ENCODE measurements at places on chromosomes 3 and 15. TPM values are rescaled to one million over a fixed set of nuclear protein-coding genes. Genes with fewer than 3 reads are reported as not detected.
A peak's percentile ranks its signal among the peaks of the same experiment; 100 is the strongest.

ALAS1 gene
- total RNA-seq, result 52.2 TPM

DNA sequence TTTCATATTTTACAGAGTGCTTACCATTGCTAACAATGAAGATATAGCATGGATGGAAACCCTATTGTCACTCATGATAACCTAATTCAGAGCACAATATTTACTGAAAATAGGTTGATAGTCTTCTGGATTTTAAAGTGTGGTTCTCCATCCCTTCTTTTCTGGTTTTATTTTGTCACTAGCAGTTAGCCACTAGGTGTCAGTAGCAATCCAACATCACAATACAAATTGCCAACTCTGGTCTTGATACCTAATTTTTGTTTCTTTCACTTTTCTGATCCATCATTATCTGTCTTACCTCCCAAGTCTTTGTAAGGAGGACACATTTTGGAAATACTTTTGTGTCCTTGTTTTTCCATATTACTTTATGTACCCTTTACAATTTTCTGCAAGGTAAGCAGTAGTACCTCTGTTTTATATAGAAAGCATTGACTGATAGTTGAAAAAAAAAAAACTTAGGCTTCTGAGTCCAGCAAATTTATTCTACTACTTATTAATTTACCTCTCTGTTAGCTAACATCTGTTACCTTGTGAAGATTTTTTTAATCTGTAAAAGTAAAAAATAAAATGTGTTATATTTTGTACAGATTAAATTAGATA, 28.3 kb upstream of the CRYBG3 start:
- no peak overlapping the region for H3K27ac ChIP-seq
- peak; percentile 65 for DNase-seq
- H3K4me1 ChIP-seq, result no peaks in the 10 kb centered on the region
- H3K4me3 ChIP-seq, result no peak overlapping the region

RASGRF1 gene
- 0.73 TPM for total RNA-seq

GRCh38 chr3:55567615-55568014, 80.5 kb upstream of the WNT5A start:
- no peak overlapping the region for H3K27ac ChIP-seq
- H3K4me3 ChIP-seq, result no peak overlapping the region
- no peaks in the 10 kb centered on the region for H3K27me3 ChIP-seq

DNA sequence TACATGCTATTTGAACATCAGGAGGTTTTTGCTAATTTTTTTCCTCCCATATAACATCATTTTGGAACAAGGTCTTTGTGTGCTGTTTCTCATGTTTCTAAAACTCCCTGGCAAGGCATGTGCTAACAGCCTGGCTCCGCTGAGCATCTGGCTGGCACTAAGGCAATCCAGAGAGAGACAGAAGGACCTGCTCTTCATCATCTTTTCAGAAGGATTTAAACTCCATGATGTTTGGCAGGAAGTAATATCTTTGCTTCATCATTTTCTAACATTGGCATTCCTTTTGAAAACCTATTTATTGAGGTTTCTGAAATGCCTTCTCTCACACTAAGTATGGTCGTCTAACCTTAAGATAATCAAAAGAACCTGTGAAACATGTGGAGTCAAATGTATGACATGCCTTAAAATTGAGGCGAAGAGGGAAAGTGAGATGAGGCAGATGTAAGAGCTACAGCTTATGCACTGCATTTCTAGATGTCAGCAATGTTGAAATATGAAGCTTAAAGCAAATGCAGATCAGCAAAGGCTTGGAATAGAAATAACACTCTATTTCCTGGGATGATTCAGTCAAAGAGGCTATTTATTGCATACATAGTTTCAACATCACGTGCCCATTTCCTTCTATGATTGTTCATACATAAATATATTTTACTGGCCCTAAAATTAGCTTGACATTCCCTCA, 592.0 kb downstream of the ZNF385D start:
- H3K4me3 ChIP-seq, result no peak overlapping the region
- no peaks in the 10 kb centered on the region for H3K27me3 ChIP-seq
- H3K4me1 ChIP-seq, result no peaks in the 10 kb centered on the region

DNA sequence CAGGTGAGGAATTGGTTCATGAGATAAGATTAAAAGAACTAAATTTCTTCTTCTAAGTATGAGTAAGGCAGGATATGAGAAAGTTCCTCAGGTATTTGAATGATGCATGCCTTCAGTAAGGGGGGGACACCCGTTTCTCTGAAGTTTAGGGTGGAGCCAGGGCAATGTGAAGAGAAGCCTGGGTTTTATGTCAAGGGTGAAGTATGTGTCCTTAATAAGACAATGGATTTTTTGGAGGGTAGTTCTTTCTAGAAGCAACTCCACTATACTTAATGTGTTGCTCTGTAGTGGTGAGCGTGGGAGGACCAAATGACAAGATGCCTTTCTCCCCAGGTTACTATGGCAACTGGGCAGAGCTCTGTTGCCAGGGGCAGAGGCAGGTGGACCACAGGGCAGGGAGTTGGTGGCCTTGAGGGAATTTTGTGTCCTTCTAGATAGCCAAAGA, 44.0 kb downstream of the PHLDB2 start:
- no peaks in the 10 kb centered on the region for H3K36me3 ChIP-seq
- H3K4me1 ChIP-seq, result peaks cover 12% of the 10 kb centered on the region
- H3K27me3 ChIP-seq, result no peaks in the 10 kb centered on the region

CD200 gene
- not detected for total RNA-seq

GRCh38 chr3:14512942-14513327, 27.2 kb downstream of the GRIP2 start:
- DNase-seq, result no peak
- H3K4me3 ChIP-seq, result no peak overlapping the region
- H3K4me1 ChIP-seq, result no peaks in the 10 kb centered on the region

DNA sequence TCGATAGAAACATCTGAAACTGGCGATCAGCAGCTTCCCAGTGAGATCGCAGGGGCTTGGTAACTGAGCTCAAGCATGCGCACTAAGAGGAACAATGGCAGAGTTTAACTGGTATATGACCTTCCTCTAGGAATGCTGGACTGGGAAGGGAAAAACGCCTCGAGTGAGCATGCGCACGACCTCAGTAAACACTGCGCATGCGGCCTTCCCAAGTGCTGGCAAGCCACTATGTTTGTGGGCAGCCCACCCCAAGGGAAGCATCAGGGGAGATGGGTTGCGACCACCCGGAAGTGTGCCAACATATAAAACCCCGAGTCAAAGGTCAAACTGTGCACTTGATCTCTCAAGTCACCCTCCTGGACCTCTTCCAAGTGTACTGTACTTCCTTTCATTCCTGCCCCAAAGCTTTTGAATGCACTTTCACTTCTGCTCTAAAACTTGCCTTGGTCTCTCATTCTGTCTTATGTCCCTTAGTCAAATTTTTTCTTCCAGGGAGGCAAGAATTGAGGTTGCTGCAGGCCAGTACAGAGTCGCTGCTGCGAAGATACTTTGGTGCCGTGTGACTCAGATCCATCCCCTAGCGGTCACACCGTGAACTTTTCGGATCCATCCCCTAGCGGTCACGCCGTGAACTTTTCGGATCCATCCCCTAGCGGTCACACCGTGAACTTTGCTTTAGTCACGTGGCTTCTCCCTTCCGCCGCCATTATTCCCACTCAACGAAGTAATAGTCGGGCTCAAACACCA, 243.3 kb downstream of the FAM43A start:
- no peaks in the 10 kb centered on the region for H3K36me3 ChIP-seq
- peaks cover 39% of the 10 kb centered on the region for H3K4me1 ChIP-seq
- H3K27me3 ChIP-seq, result no peaks in the 10 kb centered on the region
- no peak overlapping the region for H3K27ac ChIP-seq
- DNase-seq, result no peak

STRIT1 gene
- not detected for total RNA-seq

GRCh38 chr15:51842852-51843737, 13.6 kb downstream of the TMOD3 start:
- no peak overlapping the region for H3K4me3 ChIP-seq
- no peak for DNase-seq
- peak overlapping the region; percentile 79 for H3K27ac ChIP-seq

TPRG1 gene
- total RNA-seq, result 1.6 TPM

NFKBIZ gene
- total RNA-seq, result 15.1 TPM

DNA sequence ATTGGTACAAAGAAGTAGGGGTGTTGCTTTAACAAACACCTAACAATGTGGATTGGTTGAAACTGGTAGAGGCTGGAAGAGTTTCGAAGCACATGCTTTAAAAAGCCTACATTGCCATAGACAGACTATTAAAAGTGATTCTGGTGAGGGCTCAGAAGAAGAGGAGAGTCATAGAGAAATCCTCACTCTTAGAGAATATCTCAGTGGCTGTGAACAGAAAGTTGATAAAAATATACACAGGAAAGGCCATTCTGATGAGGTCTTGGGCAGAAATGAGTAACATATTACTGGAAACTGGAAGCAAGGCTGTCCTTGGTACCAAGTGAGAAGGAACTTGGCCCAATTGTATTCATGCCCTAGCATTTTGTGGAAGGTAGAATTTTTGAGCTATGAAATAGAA, 173.7 kb upstream of the CRBN start:
- H3K36me3 ChIP-seq, result no peaks in the 10 kb centered on the region
- no peaks in the 10 kb centered on the region for H3K27me3 ChIP-seq
- H3K4me3 ChIP-seq, result no peak overlapping the region

DNA sequence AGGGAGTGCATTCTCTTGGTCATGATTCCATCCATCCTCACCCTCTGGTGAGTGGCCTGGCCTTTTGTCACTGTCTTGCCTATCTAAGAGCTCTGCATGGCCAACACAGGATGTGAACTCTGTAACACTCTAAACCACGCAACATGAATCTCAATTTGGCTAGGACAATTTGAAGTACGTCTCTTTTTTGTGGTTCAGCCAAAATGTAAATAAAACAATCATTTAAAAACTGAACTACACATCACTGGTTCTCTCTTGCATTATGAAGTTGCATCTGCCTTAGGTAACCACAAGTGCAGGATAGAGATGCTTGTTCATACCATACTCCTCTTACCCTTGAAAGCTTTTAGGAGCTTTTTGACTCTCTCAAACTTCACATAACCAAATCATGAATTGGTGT, 27.3 kb downstream of the CCR3 start:
- H3K4me1 ChIP-seq, result no peaks in the 10 kb centered on the region
- H3K4me3 ChIP-seq, result no peak overlapping the region
- DNase-seq, result no peak

DNA sequence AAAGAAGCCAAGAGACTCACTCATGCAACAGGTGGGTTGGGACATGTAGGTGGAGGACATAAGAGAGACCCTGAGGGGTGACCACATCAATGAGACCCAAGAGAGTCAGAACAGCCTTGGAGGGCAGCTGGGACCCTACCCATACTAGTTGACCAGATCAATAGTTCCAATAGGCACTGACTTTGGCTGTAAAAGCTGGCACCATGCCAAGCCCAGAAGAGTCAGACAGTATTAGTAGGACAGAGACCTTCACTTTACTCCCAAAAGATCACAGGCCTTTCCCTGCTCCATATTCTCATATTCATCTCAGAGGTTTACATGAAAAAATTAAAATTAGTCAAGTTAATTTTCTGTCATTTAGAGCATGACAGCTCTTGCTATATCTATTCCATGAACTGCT, 20.9 kb upstream of the GABRR3 start:
- no peaks in the 10 kb centered on the region for H3K4me1 ChIP-seq
- no peak for DNase-seq
- H3K27ac ChIP-seq, result no peak overlapping the region
- no peak overlapping the region for H3K4me3 ChIP-seq

DNA sequence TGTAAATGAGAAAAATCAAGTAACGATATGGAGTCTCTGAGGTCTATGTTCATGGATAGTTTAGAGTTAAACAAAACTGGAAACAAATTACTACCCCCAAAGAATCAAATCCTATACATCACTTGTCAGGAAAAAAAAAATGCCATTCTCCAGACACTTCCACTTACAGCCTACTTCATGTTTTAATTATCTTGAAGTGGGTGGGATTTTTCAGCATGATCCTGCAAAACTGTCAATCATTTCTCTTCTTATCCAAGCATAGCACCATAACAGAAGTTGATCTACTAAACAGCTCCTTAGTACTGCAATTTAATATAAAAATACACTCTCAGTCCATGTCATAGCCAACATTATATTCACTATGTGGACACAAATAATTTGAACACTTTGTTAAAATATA, 833.9 kb downstream of the TUSC7 start:
- H3K4me3 ChIP-seq, result no peak overlapping the region
- H3K36me3 ChIP-seq, result no peaks in the 10 kb centered on the region
- H3K27me3 ChIP-seq, result no peaks in the 10 kb centered on the region
- H3K27ac ChIP-seq, result no peak overlapping the region

- no peak overlapping the region for H3K27ac ChIP-seq
- H3K27me3 ChIP-seq, result no peaks in the 10 kb centered on the region
- H3K4me3 ChIP-seq, result no peak overlapping the region
- DNase-seq, result no peak
Measured at GRCh38 chr3:28139288-28139687, 102.1 kb upstream of the CMC1 start.

- no peaks in the 10 kb centered on the region for H3K27me3 ChIP-seq
- no peak for DNase-seq
- no peak overlapping the region for H3K4me3 ChIP-seq
- no peaks in the 10 kb centered on the region for H3K36me3 ChIP-seq
Measured at GRCh38 chr3:13767896-13768295, 112.0 kb downstream of the WNT7A start.

GRCh38 chr15:27983496-27983895, 115.6 kb downstream of the OCA2 start:
- H3K27ac ChIP-seq, result no peak overlapping the region
- H3K36me3 ChIP-seq, result no peaks in the 10 kb centered on the region
- DNase-seq, result no peak

- H3K27ac ChIP-seq, result no peak overlapping the region
- no peak overlapping the region for H3K4me3 ChIP-seq
- H3K27me3 ChIP-seq, result no peaks in the 10 kb centered on the region
Measured at GRCh38 chr15:67902579-67903009, 62.7 kb upstream of the RNU6-1 start.

TMOD3 gene
- total RNA-seq, result 70.2 TPM

DNA sequence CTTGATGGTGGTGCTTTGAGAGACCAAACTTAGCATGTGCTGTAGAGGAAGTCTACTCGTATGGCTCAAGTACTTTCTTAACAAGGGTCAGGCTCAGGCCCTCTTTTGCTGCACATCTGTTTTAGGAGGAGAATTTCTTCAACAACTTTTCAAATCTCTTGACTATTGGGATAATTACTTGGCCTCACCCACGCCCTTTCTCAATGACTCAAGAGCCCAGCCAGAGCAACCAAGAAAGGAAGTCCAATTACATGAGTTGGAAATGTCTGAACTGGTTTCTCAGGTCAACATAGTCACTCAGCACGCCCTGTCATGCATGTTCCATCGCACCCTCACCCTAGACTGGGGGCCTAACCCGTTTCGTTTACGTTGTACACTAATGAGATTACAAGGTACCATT, 44.8 kb upstream of the UMPS start:
- H3K27me3 ChIP-seq, result no peaks in the 10 kb centered on the region
- DNase-seq, result no peak
- H3K36me3 ChIP-seq, result no peaks in the 10 kb centered on the region
- H3K4me3 ChIP-seq, result no peak overlapping the region
- H3K4me1 ChIP-seq, result peaks cover 8% of the 10 kb centered on the region

MINAR1 gene
- total RNA-seq, result 1.6 TPM

GRCh38 chr3:173568623-173569022, 171.1 kb downstream of the NLGN1 start:
- H3K36me3 ChIP-seq, result no peaks in the 10 kb centered on the region
- H3K4me1 ChIP-seq, result no peaks in the 10 kb centered on the region
- DNase-seq, result no peak
- H3K27me3 ChIP-seq, result no peaks in the 10 kb centered on the region
- no peak overlapping the region for H3K4me3 ChIP-seq

OR5K1 gene
- not detected for total RNA-seq

GRCh38 chr3:45927881-45928280, 15.4 kb upstream of the CXCR6 start:
- no peak for DNase-seq
- no peak overlapping the region for H3K4me3 ChIP-seq
- no peaks in the 10 kb centered on the region for H3K4me1 ChIP-seq
- no peaks in the 10 kb centered on the region for H3K27me3 ChIP-seq

GRCh38 chr3:82329300-82329699, 567.9 kb upstream of the GBE1 start:
- H3K27me3 ChIP-seq, result no peaks in the 10 kb centered on the region
- no peak overlapping the region for H3K4me3 ChIP-seq
- H3K4me1 ChIP-seq, result no peaks in the 10 kb centered on the region
- H3K36me3 ChIP-seq, result no peaks in the 10 kb centered on the region
